ENCODE measurements at places on chromosomes 6 and 20.
A peak's percentile ranks its signal among the peaks of the same experiment; 100 is the strongest.

GRCh38 chr20:41147767-41148191 is 10.4 kb downstream of the PLCG1 start:
- DNase-seq, result no peak

DNA sequence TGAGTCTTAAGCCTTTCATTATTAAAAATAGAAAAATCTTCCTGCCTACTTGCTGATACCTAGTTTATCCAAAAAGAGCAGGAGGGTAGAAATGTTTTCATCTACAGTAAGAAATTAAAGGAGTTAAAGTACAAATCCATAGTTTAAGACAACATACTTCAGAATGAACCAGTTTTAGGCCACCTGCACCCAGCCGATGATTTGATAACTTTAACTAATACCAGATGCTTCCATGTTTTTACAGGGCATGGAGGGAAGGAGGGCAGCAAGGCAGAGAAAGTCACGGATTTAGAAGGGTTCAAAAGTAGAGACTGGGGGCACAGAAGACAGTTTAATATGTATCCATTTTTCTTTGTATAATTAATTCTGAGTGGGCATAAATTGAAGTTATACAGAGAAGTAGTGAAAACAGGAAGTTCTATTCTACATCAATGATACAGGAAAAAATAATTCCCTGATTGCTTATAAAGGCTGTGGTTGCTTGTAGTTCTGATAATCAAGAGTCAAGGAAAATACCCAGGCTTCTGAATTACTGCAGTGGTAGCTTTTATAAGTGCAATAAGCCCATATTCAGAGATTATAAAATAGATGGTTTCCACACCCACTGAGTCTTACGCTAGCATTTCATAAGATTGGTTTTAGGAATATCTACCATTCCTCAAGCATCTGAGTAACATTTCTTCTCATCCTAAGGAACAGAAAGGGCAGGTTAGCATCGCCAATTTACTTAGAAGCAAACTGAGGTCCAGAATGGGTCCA is 72.0 kb downstream of the GMDS start:
- DNase-seq, result no peak

GRCh38 chr20:63739130-63740069 is at the start of gene SLC2A4RG:
TSS of gene SLC2A4RG (plus strand) at chr20:63739776. CDS start at chr20:63739913, 137 bp downstream.
- peak; percentile 55 for DNase-seq

DNA sequence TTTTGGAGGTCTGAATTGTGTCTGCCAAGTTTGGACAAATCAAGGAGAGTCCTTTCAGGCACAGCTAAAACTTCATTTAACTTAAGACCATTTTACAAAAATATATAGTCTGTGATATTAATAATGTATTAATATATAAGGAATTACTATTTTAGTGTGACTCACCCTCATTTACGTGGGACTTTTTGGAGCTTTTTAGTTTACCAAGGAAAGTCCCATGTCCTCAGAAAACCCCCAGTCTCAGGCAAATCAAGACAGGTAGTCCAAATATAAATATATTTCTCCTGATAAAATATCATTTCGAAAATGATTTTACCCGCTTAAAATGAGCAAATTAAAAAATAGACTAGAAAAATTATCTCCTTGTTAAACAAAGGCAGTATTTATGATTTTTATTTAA is 479.0 kb downstream of the PKHD1 start:
- DNase-seq, result no peak

GRCh38 chr6:143221698-143222097 is 161.0 kb downstream of the AIG1 start:
- no peak for DNase-seq

DNA sequence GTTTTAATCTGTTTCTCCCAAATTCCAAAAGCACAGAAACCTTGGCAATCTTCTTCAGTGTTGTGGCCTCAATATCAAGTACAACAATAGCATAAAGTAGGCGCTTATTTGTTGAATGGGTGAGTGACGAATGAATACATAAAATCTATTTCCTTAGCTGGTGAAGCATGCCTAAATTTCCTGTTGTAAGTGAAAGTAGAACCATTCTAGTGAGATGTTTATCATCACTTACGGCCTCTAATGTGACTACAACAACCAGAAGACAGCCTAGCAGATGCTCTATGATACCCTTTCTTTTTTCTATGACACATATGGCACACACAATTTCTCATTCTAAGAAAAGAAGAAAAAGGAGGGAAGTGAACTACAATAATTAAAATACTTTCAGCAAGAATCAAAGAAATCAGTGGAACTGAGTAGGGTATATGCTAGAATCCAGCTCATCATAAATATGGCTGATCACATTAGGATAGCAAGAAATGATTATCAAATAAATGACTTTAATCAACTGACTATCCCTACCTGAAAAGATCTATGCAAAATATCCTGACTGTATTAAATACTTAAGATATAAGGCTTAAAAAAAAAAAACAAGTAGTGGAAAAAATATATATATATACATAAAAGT is 67.4 kb downstream of the BTBD9 start:
- no peak for DNase-seq
